NK-92 treated with Interleukin-12 subunit alpha and Interleukin-12 subunit beta, amount 100 ng/mL, for 24 hours (cell line): ENCODE measurements at places on chromosomes 4 and X.

GRCh38 chrX:55144697-55145096, 55.9 kb downstream of the PAGE2 start:
- no peak for DNase-seq

DNA sequence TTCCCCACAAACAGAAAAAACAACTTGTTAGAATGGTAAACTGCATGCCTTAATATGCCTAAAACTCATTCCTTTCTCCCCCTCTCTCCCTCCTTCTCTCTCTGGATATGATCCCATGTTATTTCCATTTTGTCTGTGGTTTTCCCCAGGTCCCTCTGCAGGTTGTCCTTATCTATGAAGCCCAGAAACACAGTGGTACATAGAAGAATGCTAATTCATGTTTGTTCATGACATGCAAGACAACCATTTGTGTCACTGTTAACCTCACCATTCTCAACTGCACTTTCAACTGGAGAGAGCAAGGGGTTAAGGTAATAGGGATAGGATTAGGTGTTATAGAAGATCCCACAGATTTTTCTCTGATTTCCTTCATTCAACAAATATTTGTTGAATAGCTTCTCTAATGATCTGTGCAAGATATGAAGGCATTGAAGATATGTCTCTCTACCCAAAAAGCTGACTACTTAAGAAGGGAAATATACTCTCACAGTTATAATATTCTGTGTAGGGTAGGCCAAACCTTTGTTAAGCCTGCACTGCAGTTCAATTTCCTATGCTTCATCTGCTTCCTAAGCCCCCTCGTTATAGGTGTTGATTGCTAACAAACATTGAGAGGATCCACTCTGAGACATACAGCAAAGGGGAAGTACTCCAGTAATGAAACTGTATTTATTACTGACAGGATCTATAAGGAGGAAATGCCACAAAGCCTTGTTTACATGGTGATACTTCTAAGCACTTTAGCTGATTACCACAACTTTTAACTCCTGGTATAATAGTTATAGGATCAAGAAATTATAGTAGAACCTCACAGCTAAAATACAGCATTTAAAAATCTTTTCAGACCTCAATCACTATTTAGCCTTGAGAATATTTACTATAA, 96.1 kb downstream of the FRYL start:
- DNase-seq: no peak

GRCh38 chrX:150536455-150537116, 31.8 kb upstream of the MTM1 start:
- DNase-seq: no peak

- DNase-seq: peak; percentile 49
Measured at GRCh38 chrX:66015152-66015831, 24.6 kb downstream of the VSIG4 start.

DNA sequence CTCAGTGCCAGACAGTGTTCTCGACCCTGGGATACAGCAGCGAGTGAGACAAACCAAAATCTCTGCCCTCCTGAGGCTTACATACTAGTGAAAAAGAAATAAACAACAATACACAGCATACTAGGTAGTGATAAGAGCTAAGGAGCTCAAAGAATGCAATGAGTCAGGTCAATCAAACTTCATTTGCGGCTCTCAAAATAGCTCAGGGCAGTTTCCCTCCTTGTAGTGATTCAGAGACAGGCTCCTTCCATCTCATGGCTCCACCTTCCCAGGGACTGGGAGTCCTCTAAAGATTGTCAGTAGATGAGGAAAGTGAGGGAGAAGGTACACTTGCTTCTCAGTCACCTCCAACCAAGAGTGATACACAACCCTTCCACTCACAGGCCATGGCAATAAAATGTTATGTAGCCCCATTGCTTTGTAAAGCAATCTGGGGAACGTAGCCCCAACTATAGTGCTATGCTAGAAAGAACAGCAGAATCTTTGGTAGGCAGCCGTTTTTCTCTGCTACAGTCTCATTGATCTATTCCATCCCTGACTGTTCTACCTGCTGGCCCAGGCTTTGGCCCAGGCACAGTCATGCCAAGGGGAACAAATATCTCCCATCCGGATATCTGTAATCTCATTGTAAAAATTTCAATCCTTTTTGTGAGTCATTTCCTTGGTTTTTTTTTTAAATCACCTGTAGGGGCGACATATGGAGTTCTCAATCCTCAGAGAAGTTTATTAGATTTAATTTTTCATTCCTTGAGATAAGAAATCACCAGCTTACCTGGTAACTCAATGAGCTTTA, 183.1 kb upstream of the S100G start:
- DNase-seq: no peak

- no peak for DNase-seq
Measured at GRCh38 chr4:149790172-149790907, 25.3 kb downstream of the IQCM start.

GRCh38 chr4:8103421-8104390, 54.9 kb downstream of the ABLIM2 start:
- DNase-seq: no peak

DNA sequence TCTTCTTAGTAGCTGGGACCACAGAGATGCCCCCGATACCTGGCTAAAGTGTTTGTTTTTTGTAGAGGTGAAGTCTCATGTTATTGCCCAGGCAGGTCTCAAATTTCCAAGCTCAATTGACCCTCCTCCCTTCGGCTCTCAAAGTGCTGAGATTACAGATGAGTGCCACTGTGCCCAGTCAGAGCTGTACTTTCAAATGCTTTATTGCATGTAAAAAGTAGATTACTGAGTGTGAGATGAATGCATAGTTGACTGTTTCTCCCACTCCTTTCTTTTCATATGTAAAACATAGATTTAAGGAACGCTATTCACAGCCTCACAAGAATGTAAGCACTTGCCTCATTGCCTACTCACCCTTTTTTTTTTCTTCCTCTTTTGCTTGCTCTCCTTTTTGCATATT, 984.4 kb upstream of the PABPC4L start:
- DNase-seq: no peak

DNA sequence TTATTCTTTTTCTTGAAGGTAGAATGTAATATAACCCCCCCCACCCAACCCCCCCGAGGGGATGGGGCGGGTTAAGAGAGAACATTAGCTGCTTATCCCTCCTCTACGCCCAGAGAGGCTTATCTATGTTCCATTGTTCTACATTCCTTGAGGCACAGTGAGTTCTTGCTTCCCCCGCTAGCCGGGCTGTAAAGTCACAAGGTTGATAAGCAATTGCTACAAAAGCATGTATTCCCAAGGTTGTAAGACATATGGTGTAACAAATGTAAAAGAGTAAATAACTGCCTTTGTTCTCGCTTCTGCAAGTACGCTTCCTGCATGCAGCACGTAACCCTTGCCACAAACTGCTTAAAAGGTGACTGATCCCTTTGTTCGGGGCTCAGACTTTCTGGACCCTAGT, 8.2 kb downstream of the DCAF8L2 start:
- no peak for DNase-seq

- no peak for DNase-seq
Measured at GRCh38 chr4:116323606-116324005, 761.8 kb downstream of the TRAM1L1 start.

DNA sequence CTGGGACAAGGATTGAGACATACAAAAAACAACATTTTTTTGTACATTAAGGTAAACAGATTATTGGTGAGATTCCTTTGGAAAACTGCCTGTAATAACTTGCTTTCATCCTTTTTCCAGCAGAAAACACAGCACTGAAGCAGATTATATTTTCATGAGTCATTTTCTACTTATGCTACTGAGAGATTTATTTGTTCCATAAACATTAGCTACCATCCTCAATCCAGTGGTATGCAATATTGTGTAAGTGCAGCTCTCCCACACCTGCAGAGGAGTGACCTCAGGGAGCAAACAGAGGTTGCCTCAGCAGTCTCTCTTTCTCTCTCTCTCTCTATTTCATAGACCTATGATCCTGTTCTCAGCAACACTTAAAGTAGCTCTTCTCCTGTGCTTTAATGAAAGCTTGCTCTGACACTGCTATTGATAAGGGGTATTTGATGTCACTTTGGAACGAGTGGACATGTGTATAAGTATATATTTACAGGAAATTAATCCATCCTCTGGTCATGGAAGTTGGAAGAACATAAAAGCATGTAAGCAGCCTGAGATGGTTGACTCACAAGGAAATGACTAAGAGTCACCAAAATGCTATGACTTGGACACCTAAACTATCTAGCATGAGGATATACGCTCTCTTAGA, 163.7 kb upstream of the SPANXC start:
- DNase-seq: no peak

- DNase-seq: no peak
Measured at GRCh38 chrX:74249963-74250362, 54.0 kb upstream of the ZCCHC13 start.
